ENCODE measurements at places on chromosomes 13 and 19.

DNA sequence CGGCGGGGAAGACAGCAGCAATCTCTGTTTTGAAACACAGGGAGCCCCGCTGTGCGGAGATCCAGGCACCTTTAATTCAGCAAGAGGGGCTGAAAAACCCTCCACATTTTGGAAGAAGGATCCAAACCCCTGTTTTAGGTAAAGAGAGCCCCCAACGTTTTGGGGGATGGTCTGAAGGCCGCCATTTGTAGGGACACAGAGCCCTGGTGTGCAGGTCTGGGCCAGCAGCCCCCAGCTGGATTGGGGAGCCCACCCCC lies 3.5 kb upstream of the HOOK2 start:
- no peak for DNase-seq

DNA sequence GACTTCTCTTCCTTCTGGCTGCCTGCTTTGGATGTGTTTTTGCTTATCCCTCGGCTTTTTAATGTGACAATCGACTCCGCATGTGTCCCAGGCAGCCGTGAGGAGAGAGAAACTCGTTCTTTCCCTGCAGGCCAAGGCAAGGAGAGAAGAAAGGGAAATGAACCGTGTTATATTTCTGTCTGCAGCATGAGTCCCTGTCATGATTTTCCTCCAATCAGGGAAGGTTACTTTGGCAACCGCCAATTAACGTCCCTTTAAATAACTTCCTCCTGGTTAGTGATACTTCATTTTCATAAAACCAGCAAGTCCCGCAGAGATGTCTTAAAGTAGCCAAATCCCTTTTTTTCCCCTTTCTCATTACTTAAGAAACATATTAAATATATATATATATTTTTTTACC lies 42.6 kb downstream of the RFC3 start:
- no peak for DNase-seq

DNA sequence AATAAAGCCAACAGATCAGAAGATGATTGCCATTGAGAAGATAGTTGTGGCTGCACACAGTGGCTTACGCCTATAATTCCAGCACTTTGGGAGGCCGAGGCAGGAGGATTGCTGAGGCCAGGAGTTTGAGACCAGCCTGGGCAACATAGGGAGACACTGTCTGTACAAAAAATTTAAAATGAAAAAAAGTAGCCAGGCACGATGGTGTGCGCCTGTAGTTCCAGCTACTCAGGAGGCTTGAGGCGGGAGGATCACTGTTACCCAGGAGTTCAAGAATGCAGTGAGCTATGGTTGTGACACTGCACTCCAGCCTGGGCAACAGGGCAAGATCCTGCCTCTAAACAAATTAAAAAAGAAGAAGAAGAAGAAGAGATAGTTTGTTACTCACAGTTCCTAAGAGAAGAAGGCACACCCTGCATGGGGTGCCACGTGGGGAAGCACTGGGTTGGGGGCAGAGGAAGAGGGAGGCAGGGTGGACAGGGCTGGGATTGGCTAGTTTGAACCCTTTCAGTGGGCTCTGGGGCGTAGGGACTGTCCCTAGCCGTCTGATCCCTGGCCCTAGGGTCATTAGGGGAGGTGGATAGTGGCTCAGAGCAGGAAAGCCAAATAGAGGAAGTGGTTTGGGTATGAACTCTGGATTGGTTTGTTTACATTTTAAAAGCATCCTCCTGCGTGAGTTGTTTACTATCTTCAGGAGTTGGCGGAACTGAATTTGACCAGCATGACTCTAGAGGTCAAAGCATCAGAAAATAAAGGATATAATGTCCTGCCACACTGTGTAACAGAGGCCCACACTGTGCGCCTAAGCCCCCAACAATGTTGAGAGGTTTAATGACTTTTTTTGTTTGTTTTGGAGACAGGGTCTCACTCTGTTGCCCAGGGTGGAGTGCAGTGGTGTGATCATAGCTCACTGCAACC lies 60.5 kb upstream of the MEDAG start:
- no peak for DNase-seq

GRCh38 chr19:49533551-49534488 lies 6.0 kb downstream of the RCN3 start:
- peak; percentile 36 for DNase-seq

GRCh38 chr19:37986048-37986750 lies 79.2 kb downstream of the SIPA1L3 start:
- DNase-seq = peak; percentile 11
